GM12865 (cell line): ENCODE measurements at places on chromosomes 11 and 22.

- peak; percentile 29 for DNase-seq
Measured at GRCh38 chr11:102319544-102319943, 2.3 kb downstream of the BIRC3 start.

DNA sequence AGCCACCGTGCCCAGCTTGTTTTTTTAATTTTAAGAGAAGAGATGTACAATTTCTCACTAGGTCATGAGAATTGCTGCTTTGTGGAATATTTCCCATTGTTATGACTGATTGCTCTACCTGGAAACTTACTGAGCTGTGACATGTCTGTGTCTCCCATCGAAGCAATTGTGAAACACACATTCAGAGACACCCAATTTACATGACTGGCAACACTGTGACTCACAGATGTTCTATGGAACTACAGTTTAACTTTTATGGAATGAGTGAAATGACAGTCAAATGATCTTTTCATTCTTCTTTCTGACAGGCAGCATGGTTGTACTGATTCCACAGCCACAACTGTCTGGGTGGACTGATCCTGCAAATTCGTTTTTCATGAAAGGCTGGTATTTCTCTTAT, 32.3 kb downstream of the ELF5 start:
- DNase-seq, result no peak

- peak; percentile 19 for DNase-seq
Measured at GRCh38 chr11:34599406-34599945, 21.4 kb upstream of the EHF start.

- DNase-seq, result no peak
Measured at GRCh38 chr11:104526006-104526405, 362.1 kb upstream of the PDGFD start.

GRCh38 chr22:29267462-29267857, 321 bp downstream of the RHBDD3 start:
- DNase-seq, result no peak

- no peak for DNase-seq
Measured at GRCh38 chr11:122721964-122722266, 66.4 kb downstream of the UBASH3B start.

DNA sequence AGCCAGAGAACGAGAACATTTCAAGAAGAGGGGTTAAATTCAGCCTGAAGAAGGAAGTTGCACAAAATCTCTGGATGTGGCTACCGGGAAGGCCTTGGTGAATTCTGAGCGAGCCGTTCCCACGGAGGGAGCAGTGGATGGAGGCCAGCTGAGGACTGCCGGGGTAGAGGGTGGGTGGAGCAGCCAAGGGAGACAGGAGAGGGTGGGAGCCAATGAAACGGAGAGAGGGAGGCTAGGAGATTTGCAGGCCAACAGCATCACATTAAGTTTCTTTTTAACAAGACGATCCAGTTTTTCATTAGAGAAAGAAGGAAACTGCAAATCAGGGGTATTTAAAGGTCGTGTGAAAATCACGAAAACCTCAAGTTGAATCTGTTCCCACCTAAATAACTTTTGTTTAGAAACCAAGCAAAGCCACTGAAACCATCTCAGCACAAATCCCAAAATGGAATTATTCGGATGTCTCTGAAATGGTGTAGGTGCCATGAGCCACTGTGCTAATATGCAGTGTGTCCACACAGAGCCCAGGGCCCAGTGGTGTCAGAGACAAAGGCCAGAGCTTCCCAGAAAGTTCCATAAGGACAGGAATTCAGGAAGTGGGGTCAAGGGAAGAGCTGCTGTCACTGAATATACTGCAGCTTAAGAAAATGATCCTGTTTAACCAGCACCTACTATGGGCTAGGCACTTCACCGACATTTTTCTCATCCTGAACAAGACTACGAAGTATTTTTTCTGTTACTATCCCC, 59.7 kb upstream of the SLC35C1 start:
- no peak for DNase-seq

DNA sequence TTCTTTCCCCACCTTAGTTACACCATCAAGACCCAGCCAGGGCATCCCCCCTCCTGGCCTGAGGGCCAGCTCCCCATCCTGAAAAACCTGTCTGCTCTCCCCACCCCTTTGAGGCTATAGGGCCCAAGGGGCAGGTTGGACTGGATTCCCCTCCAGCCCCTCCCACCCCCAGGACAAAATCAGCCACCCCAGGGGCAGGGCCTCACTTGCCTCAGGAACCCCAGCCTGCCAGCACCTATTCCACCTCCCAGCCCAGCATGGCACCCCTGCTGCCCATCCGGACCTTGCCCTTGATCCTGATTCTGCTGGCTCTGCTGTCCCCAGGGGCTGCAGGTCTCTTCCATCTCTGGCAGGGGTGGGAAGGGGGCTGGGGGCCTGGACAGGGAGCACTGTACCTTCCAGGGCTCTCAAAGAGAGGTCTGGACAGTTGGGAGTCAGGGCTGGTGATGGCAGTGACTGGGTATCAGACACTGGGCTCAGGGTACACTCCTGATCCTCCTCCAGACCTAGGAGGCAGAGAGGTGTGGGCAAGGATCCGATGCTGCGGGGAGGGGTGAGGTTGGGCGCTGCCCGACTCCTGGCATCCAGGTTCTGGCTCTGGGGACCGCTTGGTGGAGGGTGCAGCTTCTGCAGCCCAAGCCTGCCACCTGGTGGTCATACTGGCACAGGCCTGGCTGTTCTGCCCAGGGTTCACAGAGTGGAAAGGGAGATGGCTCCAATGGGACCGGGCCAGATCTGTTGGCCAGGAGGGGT, at the start of gene UPK2:
TSS of gene UPK2 (plus strand) at position 205 of the 753 bp plus-strand sequence. CDS start at position 258, 53 bp downstream.
- DNase-seq, result peak; percentile 85

DNA sequence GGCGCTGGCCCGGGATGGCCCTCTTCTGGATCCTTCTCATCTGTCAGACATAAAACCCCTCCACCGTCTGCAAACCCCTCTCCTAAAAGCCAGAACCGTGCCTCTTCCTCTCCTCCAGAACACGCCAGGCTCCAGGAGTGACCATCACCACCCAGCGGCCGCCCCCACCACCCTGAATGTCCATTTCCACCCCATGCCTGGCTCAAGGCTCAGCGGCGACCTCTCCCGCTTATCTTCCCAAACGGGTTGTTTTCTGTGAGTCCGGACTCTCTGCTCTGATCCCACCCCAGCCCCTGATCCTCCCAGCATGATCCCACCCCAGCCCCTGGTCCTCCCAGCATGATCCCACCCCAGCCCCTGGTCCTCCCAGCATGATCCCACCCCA, 37.6 kb downstream of the CELSR1 start:
- no peak for DNase-seq

- DNase-seq, result no peak
Measured at GRCh38 chr11:61954106-61954850, 4.1 kb downstream of the BEST1 start.

GRCh38 chr11:124657904-124658303, 15.6 kb downstream of the SIAE start:
- no peak for DNase-seq

- DNase-seq, result no peak
Measured at GRCh38 chr11:35166369-35167360, 27.7 kb downstream of the CD44 start.

DNA sequence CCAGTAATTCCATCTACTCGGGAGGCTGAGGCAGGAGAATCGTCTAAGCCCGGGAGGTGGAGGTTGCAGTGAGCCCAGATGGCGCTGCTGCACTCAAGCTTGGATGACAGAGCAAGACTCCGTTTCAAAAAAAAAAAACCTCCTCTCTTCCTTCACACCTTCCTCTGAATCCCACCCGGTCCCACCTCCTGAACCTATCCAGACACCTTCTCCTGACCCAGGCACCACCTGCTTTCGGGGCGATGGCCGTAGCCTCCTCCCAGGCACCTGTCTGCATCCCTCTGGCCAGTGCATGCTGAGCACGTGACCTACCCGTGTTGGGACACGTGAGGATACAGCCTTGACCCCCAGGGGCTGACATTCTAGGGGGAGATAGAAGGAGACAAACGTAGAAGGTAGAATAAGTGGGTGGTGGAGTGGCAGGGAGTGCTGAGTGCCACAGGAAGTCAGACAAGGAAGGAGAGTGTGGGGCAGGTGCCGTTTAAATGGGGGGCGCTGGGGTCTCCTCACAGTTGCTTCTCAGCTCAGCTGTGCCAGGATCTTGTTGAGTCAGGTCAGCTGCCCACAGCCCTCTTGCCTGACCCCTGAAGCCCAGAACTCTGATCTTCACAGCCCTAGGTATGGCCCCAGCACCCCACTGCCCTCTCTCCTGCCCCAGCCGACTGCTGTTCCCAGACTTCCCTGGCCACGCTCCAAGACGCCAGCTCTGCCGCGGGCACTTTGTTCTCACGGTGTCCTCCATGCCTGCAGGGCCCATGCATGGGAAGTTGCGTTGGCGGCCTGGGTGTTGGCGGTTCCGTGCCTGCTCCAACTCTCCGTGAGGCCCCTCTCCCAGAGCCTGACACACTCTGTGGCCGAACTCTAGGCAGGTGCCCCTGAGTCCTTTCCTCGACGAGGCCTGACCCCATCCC, 1.2 kb upstream of the MIOX start:
- DNase-seq, result no peak

- DNase-seq, result no peak
Measured at GRCh38 chr22:48712558-48713271, 1115.0 kb downstream of the BRD1 start.

GRCh38 chr11:17547051-17547577, at the start of gene OTOG:
Gene OTOG (plus strand): TSS chr11:17547259. CDS start chr11:17547373, 114 bp downstream.
- no peak for DNase-seq

GRCh38 chr11:74403607-74404321, 5.5 kb upstream of the PGM2L1 start:
- DNase-seq, result no peak

DNA sequence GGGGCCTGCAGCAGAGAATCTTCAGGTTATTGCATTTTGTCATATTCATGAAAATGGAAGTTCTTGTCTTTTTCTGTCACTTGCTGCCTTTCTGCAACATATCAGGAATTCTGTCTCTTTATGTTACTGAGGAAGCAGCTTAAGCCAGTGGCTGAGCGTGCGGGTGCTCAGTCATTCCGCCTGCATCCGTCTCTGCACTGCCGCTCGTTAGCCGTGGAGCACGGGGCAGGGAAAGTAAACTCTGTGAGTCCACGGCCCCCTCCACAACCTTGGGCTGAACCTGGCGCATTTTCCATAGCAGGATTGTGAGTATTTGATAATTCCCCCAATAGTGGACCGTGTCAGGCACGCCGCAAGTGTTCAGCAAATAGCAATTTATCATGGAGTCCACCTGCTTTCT, 1007.7 kb downstream of the BRD1 start:
- no peak for DNase-seq

- no peak for DNase-seq
Measured at GRCh38 chr11:19027829-19028595, 32.5 kb downstream of the MRGPRX2 start.

DNA sequence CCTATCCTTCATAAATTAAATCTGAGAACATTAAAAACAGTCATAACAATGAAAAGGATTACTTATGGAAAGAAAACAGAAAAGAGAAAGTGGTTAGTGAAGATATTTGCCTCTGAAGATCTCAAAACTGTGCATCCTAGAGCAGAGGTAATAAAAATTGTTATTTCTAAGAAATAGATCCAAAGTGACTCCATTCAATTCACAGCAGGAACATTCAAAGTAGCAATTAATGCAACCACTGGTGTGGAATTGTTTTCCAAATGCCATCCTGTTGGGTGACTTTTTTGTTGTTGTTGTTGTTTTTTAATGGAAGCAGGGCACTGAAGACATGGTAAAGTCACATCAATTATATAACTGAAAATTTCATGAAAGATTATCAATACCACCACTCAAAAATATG, 1139.5 kb upstream of the CCDC90B start:
- no peak for DNase-seq

DNA sequence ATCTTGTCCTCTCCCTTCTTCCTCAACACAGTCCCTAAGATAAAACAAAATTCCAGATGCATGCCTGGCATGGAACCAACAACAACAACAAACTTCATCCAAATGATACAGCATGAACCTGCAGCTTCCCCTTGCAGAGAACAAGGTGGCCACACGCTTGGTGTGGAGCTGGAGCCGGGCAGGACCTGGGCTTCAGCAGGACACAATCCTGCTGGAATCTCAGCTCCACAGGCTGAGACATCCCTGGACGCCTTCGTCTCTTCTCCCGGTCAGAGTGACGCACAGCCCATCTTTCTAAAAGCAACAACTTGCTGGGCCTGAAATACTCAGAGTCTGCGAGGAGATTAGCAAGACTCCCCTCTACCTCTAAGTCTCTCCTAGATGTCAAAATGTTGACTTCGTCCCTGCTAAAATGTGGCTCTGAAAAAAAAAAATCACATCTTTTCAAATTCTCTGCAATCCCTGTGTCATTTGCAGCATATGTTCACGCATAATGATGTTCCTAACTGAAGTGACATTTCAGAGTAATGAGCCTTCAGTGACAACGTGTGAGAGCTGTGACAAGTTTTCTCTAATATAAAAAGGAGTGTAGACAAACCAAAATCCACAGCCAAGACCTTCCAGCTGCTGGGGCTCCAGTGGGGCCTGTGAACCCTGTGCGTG, 1232.3 kb downstream of the TBC1D22A start:
- DNase-seq, result no peak

DNA sequence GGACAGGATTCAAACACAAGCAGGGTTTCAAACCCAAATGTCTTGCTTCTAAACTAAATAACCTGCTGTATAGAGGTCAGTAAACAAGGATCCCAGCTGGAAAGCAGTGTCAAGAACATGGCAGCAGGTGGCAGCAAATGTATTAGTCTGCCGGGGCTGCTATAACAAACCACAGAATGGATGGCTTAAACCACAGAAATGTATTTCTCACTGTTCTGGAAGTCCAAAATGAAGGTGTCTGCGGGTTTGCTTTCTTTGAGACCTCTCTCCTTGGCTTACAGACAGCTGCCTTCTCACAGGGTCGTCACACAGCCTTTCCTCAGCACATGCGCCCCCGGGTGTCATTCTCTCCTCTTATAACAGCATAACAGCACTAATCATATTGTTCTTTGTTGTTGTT, 65.1 kb upstream of the LRRC55 start:
- DNase-seq, result peak; percentile 48

- no peak for DNase-seq
Measured at GRCh38 chr22:31825513-31825912, 71.7 kb downstream of the DEPDC5 start.

- DNase-seq, result no peak
Measured at GRCh38 chr11:25980091-25980490, 351.8 kb upstream of the ANO3 start.

GRCh38 chr11:117913736-117914397, 15.3 kb downstream of the TMPRSS13 start:
- no peak for DNase-seq

DNA sequence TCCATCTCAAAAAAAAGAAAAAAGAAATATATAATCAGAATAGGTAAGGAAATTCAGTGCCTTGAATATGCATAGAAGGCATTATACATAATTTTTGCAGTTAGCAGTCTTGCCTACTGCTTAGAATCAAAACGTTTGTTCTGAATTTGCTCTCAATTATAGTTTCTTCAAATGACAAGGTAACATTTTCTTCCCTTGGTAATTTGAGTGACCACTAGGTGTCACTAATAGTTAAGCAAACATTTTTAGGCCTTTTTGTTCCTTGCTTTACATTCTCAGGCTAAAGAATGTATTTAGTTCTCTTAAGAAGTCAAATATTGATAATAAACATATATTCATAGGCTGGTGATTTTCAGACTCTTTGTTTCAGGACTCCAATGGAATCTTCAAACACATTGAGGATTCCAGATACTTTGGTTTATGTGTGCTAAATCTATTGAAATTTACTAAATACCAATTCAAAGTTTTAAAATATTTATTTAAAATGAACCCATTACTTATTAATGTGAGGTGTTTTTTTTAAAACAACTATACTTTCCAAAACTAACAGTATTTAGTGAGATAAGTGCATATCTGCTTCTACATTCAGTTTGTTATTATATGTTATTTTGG, 55.0 kb upstream of the DEPDC7 start:
- DNase-seq, result peak; percentile 60

- DNase-seq, result no peak
Measured at GRCh38 chr11:118152020-118152551, 537 bp downstream of the SCN4B start.
